ENCODE measurements at places on chromosomes 5 and 9. TPM values are rescaled to one million over a fixed set of nuclear protein-coding genes. Genes with fewer than 3 reads are reported as not detected.

SLC22A5 gene
- 8.8 TPM for total RNA-seq

AQP7 gene
- total RNA-seq, result 30.7 TPM

DNA sequence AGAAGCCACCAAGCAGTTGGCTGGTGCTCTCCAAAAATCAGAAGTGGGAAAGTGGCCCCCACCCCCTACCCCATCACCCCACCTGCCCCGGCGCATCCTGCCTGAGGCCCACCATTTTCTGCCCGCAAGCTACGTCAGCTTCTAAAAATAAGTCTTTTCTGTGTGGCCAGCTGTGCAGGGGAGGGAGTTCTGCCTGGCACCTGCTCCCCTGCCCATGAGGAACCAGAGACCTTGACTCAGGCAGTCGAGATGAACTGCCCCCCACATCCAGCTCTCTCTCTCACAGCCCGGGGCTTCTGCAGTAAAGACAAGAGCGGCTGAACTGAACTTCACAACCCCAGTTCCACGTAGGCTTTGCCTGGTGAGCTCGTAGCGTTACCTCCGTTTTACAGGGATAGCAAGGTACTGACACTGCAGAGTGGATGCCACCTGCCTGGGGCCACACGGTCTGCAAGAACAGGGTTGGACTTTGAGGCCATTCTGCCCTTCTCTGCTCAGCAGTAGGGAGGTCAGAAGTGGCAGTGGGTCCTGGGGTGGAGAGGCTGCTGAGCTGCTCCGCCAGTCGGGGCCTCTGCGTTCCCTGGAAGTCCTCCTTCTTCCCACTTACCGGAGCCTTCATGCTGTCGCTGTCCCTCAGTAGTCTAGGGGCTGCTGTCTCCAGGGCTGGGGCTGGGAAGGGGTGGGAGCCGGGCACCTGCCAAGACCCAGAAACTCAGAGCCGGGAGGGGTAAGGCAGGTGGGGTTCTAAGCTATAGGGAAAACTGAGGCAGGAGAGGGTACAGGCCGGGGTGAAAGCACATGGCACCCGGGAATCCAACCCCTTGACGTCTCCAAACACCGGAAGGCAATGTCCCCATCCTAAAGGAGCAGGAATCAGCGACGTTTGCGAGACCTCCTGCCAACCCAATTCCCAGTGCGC is 781 bp downstream of the ST6GALNAC4 start:
- no peak for DNase-seq

- DNase-seq, result no peak
Measured at GRCh38 chr5:133410335-133410828, 202.0 kb downstream of the FSTL4 start.

DNA sequence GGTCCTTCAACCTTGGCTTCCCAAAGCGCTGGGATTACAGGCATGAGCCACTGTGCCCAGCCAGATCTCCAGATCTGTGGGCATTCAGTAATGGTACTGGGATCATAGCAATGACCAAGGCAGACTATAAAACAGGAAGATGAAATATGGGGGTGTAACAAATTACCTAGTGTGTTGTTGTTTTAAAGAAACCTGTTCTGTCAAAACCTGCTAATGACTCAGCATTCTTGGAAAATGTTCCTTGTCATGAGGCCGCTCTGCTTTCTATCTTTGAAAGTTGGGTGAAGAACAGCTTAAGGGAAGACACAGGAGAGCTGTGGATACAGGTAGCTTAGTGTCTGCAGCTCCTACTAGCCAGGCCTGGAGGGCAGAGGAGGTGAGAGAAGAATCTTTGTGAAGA is 19.4 kb downstream of the TARS1 start:
- DNase-seq, result no peak

GRCh38 chr9:134738869-134739659 is 97.5 kb downstream of the COL5A1 start:
- DNase-seq, result peak; percentile 61
